ENCODE measurements at places on chromosomes 3 and 15. TPM values are rescaled to one million over a fixed set of nuclear protein-coding genes. Genes with fewer than 3 reads are reported as not detected.

FETUB gene
- not detected for total RNA-seq

SLCO2A1 gene
- total RNA-seq, result not detected

KNG1 gene
- not detected for total RNA-seq

TPRG1 gene
- 1.7 TPM for total RNA-seq

KCNMB2 gene
- not detected for total RNA-seq

ITGA11 gene
- 1.1 TPM for total RNA-seq

CCR4 gene
- total RNA-seq, result 53.2 TPM

Measured in activated CD4-positive, alpha-beta T cell treated with anti-CD3 and anti-CD28 coated beads, Interleukin-2, amount 10 ng/mL, durations not matched to agents 7 days and 5 days (primary cell).